ENCODE measurements at places on chromosomes 7 and 10.
A peak's percentile ranks its signal among the peaks of the same experiment; 100 is the strongest.

GRCh38 chr10:5748394-5748803, 63.8 kb downstream of the TASOR2 start:
- DNase-seq, result no peak

- no peak for DNase-seq
Observed at GRCh38 chr10:82811621-82812020, 936.6 kb downstream of the NRG3 start.

DNA sequence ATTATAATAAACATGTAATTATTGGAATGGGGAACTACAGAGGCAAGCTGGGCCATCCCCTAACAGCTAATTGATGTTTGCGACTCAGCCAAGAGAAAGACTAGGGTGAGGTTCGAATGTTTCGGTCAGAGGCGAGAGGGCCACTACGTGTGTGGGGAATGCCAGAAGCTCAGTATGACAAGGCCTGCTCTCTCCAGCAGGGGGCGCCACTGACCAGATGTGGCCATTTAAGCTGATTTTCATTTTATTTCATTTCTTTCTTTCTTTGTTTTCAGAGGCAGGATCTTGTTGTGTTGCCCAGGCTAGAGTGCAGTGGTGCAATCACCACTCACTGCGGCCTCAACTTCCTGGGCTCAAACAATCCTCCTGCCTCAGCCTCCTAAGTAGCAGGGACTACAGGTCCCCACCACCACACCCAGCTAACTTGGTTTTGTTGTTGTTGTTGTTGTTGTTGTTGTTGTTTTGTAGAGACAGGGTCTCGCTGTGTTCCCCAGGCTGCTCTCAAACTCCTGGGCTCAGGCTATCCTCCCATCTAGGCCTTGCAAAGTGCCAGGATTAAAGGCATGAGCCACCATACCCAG, 38.1 kb downstream of the TMEM130 start:
- DNase-seq, result peak; percentile 13

- no peak for DNase-seq
Observed at GRCh38 chr7:158377800-158378623, 209.6 kb downstream of the PTPRN2 start.

DNA sequence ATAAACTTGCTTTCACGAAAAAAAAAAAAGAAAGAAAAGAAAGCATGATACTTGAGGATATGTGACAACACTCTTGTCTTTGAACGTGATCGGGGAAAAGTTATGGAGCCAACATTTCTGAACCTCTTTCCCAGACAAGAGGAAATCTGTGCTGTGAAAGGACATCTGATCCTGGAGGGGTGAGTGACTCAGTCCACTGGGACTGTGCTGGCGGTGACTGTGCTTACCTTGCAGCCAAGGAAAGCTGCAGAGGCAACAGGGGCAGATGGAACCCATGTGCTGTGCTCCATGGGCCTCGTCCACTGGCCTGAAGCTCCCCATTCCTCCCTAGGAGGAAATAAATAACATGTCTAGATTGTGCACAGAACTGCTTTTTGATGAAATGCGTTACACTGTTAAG, 116.5 kb upstream of the RAB11FIP2 start:
- DNase-seq, result no peak

DNA sequence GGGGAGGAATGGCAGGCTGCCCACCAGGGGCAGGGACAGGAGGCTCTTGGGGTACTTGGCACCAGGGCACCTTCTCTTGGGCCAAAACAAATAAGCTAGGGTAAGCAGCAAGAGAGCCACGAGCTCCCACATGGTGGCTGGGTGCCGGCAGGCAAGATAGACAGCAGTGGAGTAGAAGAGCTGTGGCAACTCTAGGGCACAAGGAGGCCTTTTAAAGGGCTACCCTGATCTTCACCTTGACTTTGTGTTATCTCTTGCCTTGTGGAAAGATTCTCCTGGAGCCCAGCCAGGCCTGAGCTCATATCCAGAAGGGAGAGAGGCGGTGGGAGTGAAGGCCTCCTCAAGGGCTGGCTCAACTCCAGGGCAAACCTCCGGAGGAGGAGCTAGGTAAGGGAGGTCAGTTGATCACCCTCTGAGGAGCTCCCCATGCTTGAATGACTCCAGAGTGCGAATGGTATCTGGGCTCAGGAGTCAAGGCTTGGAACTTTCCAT, at the start of gene CYP17A1:
Gene CYP17A1 (minus strand): TSS at position 184 of the 492 bp plus-strand sequence. CDS start 52 bp downstream, at position 132.
- no peak for DNase-seq

Data from stimulated activated CD4-positive, alpha-beta T cell treated with anti-CD3 and anti-CD28 coated beads, Interleukin-15, amount 100 ng/mL, for 48 hours (primary cell).